ENCODE measurements at places on chromosomes 7 and 10. TPM values are rescaled to one million over a fixed set of nuclear protein-coding genes. Genes with fewer than 3 reads are reported as not detected.

GRCh38 chr10:102352066-102352715 lies 43.3 kb upstream of the NFKB2 start:
- DNase-seq: peak; percentile 64

GRCh38 chr7:49333180-49333881 lies 409.0 kb downstream of the CDC14C start:
- DNase-seq: no peak

Gene SPDYE1
- polyA plus RNA-seq: 0.40 TPM

Gene KCP
- polyA plus RNA-seq: 21.4 TPM

Gene NODAL
- polyA plus RNA-seq: 0.45 TPM

GRCh38 chr10:110872984-110873923 lies 1.5 kb downstream of the PDCD4 start:
- no peak for DNase-seq

DNA sequence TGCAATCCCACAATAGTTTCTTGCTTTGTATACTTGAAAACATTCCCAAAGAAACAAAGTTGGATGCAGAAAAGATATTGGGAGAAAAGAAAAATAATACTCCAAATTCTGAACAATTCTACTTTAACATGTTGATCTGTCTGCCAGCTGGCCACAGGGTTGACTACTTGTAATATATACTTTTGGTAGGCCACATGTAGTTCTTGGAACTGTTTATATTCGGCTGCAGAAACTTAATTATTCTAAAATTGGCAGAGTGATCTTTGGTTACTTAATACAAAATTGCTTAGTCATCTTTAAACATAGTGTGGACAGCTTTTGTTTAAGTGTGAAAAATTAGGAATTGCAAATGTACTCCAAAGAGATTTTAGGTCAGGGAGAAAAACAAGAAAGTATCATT lies 76.0 kb downstream of the CALD1 start:
- no peak for DNase-seq

Gene PTPRZ1
- 3.9 TPM for polyA plus RNA-seq

DNA sequence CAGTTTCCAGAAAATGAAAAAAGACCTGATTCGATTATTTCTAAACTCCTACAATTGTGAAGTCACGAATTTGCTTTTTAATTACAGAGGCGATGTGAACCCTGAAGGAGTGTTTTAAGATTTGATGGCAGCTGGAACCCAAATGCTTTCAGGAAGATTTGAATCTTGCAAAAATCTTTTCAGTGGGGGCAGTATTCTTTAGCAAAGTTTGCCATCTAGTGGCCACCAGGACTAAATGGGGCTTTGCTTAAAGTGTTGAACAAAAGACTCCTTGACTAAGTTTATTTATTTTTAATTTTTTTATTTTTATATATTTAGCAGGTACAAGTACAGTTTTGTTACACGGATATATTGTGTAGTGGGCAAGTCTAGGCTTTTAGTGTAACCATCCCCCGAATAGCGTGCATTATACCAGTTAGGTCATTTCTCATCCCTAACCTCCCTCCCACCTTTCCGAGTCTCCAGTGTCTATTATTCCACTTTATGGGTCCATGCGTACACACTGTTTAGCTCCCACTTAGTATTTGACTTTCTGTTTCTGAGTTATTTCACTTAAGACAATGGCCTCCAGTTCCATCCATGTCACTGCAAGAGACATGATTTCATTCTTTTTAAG lies 98.8 kb downstream of the CACNB2 start:
- DNase-seq: peak; percentile 46

GRCh38 chr10:75611172-75611992 lies 180.0 kb downstream of the LRMDA start:
- no peak for DNase-seq

- no peak for DNase-seq
These were observed 7.2 kb downstream of the TNPO3 start for GRCh38 chr7:129047761-129048160.

GRCh38 chr7:31421607-31422006 lies 81.1 kb upstream of the NEUROD6 start:
- no peak for DNase-seq

Gene UBE2H
- polyA plus RNA-seq: 115 TPM

DNA sequence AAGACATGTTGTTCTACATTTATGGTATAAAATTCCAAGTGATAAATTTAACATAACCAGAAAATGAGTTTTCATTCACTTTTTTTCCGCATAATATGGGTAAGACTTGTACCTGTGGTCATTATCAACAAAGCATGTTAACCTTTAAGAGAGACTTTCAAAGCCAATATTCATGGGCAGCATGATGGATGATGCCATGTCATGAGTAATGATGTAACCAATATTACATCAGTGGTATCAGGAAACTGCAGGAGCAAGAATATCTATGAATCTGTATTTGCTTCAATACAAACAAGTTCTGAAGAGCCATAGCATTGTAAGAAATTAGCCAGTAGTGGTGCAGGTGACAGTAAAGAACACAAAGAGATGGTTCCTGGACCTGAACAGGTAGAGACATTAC lies 126.9 kb downstream of the C1GALT1 start:
- no peak for DNase-seq

DNA sequence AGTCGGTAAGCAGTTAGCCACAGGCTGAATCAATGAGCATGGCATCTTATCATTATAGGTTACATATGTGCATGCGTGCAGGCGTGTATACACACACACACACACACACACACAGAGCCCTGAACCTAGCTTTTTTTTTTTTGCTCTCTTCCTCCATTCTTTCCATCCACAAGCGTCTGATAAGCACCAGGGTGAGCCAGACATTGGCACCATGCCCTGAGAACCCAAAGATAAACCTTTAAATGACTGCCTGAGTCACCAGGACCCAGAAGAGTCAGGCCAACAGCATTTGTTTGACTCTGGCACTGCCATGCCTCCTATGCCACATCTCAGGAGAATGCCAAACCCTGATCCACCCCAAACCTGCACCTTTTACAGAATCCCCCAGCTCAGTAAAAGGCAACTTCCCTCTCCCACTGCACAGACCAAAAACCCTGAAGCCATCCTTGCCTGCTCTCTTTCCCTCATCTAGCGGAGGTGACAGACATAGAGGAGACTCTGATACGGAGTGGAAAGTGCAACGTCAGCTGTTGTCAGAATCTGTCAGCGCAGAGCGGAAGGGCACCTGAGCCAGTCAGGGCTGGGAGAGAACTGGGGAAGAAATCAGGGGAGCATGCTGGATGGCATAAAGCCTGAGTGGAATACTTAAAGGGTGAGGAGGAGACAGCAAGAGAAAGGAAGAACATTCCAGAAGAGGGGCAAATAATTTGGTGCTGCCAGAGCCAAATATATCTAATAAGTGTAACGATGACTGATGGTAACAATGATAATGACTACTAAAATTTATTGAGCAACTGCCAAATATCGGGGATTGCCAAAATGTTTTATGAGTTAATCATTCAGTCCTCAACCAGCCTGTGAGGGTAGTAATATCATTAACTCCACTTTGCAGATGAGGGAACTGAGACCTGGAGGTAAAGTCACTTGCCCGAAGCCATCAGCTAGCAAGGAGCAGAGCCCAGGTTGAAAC lies 3.2 kb downstream of the PARP12 start:
- DNase-seq: no peak

All from renal cortex interstitium (tissue), 15 donors.